Right ventricle myocardium superior (tissue), 1 donor: ENCODE measurements at places on chromosomes 6 and 20.

- no peak for DNase-seq
These were observed 5.0 kb downstream of the LEMD2 start for GRCh38 chr6:33783781-33784520.

DNA sequence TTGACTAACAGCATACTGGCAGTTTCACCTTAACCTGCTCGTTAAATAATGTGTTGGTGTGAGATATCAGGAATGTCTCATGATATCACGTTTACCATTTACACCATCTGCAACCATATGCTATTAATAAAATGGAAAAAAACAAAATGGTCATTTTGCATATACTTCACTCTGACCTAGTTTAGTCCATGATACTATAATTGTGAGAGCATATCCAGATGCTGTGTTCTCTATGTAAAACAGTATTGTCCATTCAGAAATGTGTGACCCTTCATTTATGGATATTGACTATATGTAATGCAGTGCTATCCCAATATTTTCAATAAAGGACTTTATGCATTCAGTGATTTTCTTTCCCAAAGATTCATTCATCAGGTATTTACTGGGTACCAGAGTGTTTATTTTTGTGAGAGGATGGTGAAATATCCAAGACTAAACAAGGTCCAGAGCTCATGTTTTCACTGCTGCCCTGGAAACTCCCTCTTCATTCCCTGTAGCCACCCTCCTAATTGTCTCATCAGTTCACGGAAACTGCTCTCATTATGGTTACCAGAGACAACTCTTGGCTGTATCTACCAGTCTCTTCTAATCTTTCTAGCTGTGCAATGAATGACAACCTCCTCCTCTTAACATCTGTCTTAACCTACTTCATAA is 25.7 kb upstream of the HINT3 start:
- no peak for DNase-seq

- no peak for DNase-seq
These were observed 189.6 kb downstream of the ADAT2 start for GRCh38 chr6:143260857-143261256.

- DNase-seq, result peak; percentile 84
These were observed 18.9 kb downstream of the PCNA start for GRCh38 chr20:5100684-5101347.

DNA sequence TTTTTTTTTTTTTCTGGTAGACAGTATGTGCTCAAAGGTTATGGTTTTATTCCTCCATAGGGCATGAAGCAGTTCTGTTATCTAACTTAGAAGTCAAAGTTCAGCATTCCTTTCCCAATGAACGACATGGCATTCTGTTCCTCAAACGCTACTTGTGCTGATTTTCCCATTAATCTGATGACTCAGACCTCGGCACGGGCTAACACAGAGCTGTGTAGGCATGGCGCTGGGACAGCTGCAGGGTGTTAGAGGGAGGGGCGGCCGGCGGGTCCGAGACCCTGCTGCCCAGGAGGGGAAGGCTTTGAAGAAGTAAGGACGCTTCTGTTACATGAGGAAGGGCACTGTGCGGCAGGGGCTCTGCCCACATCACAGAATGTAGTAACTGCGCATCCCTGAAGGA is 93.6 kb upstream of the AGPAT4 start:
- DNase-seq, result no peak

DNA sequence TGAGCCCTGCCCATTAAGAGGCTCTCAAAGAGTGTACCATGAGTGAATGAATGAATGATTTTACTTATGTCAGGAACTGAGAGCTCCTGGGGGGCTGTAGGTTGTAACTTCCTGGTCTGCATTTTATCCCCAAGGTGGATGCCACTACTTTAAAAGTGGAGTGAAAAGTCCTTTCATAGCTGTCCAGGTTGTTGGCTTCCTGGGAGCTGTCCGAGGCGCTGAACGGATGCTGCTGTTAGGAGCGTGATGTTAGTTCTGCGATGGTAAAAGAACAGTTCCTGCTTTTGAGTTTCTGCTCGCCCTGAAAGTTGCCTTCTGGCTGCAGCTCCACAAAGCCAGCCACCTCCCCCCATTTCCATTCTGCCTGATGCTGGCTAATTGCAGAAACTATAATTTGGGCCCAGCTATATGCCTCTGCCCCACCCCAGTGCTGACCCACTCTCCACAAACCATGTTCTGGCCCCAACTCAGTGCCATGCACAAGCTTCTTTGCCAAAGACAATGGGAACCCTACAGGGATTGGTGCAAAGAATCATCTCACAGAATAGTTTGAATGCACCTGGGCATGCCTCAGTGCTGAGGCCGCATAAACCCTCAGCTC is 330.9 kb upstream of the CDH4 start:
- peak; percentile 69 for DNase-seq

GRCh38 chr6:169188475-169188874 is 65.2 kb downstream of the THBS2 start:
- no peak for DNase-seq

- DNase-seq, result no peak
These were observed 77.0 kb downstream of the SULF2 start for GRCh38 chr20:47708140-47708807.

GRCh38 chr6:169445661-169446581 is 192.3 kb upstream of the THBS2 start:
- DNase-seq, result no peak

- no peak for DNase-seq
These were observed 33.9 kb upstream of the FAM83D start for GRCh38 chr20:38892091-38892981.

- no peak for DNase-seq
These were observed 24.2 kb downstream of the LAMA5 start for GRCh38 chr20:62342910-62343309.

DNA sequence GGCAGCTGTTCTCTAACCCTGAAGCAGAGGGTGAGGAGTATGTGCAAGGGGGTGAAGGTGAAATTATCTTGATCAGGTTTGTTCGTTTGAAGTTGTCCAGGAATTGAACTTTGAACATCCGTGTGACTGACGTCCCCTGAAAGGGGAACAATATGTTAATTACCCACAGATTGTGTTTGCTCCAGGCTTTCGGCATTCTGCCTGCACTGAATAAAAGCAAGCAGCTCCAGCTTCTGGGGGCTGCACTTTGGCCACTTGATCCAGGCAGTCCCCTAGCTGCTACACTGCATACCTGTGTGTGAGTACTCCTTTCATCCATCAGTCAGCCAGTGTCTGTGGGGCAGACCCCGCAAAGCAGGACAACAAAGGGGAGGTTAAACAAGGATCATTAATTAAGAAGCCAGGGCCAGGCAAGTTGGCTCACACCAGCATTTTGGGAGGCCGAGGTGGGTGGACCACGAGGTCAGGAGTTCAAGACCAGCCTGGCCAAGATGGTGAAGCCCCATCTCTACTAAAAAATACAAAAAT is 104.8 kb upstream of the BTN3A2 start:
- DNase-seq, result no peak
